ENCODE measurements at places on chromosomes 3 and 15. TPM values are rescaled to one million over a fixed set of nuclear protein-coding genes. Genes with fewer than 3 reads are reported as not detected.

GRCh38 chr3:45329761-45330305, 58.5 kb upstream of the LARS2 start:
- no peak for DNase-seq

- no peak for DNase-seq
These were observed 2.0 kb upstream of the TBL1XR1 start for GRCh38 chr3:177199206-177199760.

DNA sequence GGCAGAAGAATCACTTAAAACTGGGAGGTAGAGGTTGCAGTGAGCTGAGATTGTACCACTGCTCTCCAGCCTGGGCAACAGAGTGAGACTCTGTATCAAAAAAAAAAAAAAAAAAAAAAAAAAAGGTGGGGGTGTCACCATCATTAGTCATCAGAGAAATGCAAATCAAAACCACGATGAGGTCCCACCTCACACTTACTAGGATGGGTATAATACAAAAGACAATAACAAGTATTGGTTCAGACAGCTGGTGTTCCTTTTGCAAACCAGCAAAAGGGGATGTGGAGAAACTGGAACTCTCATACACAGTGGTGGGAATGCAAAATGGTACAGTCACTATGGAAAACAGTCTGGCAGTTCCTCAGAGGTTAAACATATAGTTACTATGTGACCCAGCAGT, 78.7 kb upstream of the TSC22D2 start:
- no peak for DNase-seq

GRCh38 chr3:102741694-102742093, 306.9 kb downstream of the ZPLD1 start:
- no peak for DNase-seq

GRCh38 chr3:172856795-172857742, 106.5 kb downstream of the ECT2 start:
- peak; percentile 45 for DNase-seq

GRCh38 chr3:148582126-148582525, 115.6 kb upstream of the AGTR1 start:
- DNase-seq: no peak

DNA sequence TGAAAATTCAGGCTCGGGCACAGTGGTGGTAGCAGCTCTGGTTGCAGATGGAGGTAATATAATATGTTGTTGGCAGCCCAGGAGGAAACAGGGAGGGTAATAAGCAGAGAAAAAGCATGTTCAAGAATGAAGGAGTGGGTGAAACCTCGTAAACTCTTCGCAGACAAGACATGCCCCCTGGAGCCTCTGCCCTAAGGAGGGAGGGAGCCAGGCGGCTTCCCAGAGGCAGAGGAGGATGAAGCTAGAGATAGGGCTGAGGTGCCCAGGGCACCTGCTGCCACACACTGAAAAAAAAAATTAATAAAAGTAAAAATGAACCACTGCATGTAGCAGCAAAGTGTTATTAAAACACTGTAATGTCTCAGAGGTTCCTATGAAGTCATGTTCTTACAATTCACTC, 137.3 kb downstream of the FOXP1 start:
- DNase-seq: no peak

DNA sequence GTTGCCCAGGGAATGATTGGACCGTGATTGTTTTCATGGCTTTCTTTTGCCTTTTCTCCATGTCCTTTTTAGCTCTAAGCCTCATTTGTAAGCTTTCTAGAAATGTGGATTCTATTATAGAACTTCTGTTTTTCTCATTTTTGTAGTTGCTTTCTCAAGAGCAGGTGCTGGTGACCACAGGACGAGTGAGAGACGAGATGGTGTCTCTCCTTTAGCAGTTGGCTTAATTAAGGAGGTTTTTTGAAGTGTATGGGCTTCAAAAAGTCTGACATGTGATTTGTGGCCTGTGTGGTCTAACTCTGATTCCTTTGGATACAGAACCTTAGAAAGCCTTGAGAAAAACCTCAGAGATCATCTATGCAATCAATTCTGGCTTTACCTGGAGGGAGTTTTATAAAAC, 292.8 kb downstream of the LPP start:
- DNase-seq: no peak

GRCh38 chr15:78923015-78923414, 21.8 kb downstream of the CTSH start:
- no peak for DNase-seq

DNA sequence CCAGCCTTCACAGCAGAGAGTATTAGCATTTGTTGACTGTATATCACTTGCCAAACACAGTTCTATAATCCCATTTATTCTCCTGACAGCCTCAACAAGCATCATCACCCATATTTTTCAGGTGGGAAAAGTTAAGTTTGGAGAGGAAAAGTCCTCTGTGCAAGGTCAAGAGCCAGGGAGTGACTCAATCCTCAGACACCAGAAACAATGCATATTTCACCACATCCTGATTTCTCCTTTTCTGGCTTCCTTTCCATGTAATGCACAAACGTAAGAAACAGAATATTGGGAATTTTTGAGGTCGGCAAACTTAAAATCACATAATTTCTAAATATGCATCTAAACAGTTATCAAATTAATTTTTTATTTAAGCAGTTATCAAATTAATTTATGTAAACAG, 116.0 kb upstream of the GADL1 start:
- no peak for DNase-seq

DNA sequence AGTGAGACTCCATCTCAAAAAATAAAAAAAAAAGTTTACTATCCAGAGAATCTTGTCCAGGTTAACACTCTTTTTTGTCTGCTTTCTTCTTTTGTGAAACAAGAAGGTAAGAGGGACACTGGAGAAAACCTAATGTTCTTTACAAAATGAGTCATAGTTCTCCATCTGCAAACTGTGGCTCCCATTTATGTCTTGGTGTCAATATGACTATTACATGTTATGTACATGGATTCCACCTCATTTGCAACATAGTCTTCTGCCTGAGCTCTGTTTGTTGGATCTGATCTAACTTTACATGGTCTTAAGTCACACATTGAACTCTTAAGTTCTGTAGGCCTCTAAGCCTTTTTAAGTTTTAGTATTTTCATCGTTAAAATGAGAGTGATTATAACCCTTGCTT, 421.2 kb upstream of the TPRG1 start:
- DNase-seq: no peak

The RHOA gene
- total RNA-seq: 386 TPM

The GABRR3 gene
- not detected for total RNA-seq

The ADAMTS17 gene
- 3.6 TPM for total RNA-seq

The ZNF35 gene
- 8.4 TPM for total RNA-seq
